ENCODE measurements at places on chromosomes 3 and 15.

DNA sequence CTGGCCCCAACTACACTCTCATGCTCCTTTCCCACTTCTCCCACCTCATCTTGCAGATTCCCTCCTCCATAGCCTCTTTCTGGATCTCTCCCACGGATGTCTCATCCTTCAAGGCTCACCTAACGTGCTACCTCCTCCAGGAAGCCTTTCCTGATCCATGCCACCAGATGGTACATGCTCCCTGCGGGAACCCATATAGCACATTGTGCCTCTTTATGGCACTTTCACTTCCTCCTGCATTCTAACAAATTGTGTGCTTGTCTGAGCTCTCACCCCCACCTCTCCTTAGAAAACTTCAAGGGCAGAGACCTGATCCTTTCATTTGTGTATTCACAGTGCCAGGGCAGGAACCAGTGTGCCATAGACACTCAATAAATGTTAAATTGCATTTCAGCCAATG, 63.0 kb downstream of the HES1 start:
- no peak for DNase-seq

GRCh38 chr15:95503640-95504225, 826.8 kb upstream of the NR2F2 start:
- no peak for DNase-seq

GRCh38 chr3:9167222-9167621, 82.2 kb downstream of the SRGAP3 start:
- DNase-seq = no peak

- DNase-seq = no peak
These were observed 333.5 kb downstream of the AGBL1 start for GRCh38 chr15:86413191-86413590.

- DNase-seq = no peak
These were observed 129.9 kb upstream of the UBE3A start for GRCh38 chr15:25568751-25569150.

DNA sequence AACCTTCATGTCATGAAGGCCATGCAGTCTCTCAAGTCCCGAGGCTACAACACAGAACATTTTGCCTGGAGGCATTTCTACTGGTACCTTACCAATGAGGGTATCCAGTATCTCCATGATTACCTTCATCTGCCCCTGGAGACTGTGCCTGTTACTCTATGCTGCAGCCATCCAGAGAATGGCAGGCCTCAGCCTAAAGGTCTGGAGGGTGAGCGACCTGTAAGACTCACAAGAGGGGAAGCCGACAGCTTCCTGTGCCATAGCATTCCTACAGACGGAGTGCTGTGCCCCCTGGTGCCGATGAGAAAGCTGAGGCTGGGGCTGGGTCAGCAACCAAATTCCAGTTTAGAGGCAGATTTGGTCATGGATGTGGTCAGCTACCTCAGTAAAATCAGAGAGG, 51.3 kb upstream of the CADPS start:
- no peak for DNase-seq

GRCh38 chr3:30347679-30348216, 258.7 kb upstream of the TGFBR2 start:
- DNase-seq = no peak

GRCh38 chr3:10116138-10116460, 624 bp downstream of the BRK1 start:
- DNase-seq = no peak

DNA sequence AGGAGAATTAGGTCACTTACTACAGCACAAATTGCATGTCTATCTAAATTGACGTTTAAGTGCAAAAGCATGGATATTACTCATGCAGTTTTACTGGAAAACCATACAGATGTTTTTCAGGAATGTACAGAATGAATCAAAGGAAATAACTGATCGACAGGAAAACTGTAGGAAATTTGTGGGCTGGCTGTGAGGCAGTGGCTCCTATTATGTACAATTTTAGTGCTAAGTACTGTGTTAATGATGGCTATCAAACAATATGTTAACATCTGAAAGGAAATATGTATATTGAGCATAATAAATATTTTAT, 6.9 kb downstream of the NUDT16 start:
- no peak for DNase-seq

- no peak for DNase-seq
These were observed 11.2 kb downstream of the DENND6A start for GRCh38 chr3:57681691-57682090.

- DNase-seq = no peak
These were observed 170.5 kb downstream of the CTNNB1 start for GRCh38 chr3:41369838-41370237.

- DNase-seq = no peak
These were observed 88.5 kb downstream of the FBLN2 start for GRCh38 chr3:13637311-13637891.

DNA sequence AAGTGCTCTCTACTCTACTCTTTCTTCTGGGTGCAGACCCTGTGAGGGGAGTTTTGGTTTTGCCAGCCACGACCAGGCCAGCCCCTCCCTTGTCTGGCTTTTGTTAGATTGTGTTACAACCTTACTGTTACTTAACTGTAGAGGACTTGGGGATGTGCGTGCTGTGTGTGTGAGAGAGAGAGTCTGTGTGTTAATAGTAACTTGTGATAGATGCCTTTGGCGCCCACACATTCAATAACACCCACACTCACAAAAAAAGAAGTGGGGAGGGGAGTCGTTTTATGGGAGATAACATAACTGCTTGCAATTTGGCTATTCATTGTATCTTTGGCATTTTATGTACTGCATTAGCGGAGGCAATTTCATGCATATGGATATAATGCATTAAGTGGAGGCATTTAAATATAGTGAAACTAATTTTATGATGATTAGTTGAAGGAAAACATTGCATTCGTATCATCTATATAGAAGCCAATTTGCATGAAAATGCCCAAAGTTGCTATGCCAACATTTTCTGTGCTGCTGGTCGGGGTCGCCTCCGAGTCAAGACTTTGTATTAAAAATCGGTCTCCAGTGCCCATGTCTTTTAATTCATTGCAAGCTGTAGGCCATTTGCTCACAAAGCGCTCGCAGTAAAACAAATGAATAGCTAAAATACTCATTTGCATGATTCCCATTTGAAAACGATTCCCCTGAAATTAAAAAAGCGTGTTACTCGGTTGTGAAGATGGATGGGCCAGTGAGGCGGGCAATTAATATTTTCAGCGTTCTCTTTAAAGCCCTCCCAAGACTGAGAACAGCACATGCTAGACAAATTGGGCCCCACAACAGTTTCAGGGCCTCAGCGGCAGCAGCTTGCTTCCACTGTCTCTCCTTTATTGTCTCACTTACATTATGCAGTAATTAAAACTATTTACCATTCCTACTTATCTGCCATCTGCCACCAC, 158.5 kb upstream of the SMAD3 start:
- DNase-seq = no peak

GRCh38 chr3:108401836-108402235, 105.5 kb downstream of the HHLA2 start:
- no peak for DNase-seq

GRCh38 chr3:98551754-98552153, 20.0 kb downstream of the GPR15 start:
- no peak for DNase-seq

GRCh38 chr3:102714567-102714966, 279.8 kb downstream of the ZPLD1 start:
- DNase-seq = no peak

GRCh38 chr3:111741181-111741580, 117.9 kb upstream of the PHLDB2 start:
- no peak for DNase-seq

GRCh38 chr3:28617821-28618220, 269.2 kb upstream of the AZI2 start:
- no peak for DNase-seq

DNA sequence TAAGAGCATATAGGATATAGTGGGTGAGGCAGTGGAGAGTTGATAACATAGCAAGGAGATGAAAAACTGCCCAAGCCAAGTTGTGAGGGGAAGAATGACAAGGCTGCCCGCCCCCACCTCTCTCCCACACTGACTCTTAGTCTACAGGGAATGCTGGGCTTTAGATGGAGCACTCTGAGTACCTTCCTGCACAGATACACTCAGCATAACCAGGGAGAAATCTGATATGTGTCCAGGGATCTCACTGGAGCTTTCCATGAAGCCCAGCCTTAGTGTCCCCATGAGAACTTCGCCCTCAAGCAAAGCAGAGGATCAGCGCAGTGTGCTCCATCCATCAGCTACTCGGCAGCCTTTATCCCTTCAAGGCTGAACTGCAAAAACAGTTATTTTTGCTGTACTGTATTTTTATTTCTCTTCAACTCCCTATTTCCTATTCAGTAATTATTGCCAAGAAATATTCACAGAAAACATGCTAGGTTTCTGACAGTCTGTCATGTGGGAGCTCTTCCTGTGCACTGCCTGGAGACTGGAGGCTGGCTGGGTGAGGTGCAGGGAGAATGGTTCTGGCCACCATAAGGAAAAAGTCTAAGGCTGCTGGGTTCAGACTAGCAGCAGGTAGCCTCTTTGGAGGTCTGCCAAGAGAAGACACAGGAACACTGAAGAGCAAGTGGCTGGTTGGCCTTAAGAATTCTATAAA, 475.2 kb upstream of the PPP2R3A start:
- DNase-seq = no peak

DNA sequence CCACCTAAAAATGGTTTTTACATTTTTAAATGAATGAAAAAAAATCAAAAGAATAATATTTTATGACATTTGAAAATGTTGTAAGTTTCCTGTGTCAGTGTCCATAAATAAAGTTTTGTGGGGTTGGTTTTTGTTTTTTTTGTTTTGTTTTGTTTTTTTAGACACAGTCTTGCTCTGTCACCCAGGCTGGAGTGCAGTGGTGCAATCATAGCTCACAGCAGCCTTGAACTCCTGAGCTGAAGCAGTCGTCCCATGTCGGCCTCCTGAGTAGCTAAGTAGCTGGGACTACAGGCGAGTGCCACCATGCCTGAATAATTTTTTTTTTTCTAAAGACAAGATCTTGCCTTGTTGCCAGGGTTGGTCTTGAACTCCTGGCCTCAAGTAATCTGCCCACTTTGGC, 2.8 kb upstream of the GLB1 start:
- no peak for DNase-seq

DNA sequence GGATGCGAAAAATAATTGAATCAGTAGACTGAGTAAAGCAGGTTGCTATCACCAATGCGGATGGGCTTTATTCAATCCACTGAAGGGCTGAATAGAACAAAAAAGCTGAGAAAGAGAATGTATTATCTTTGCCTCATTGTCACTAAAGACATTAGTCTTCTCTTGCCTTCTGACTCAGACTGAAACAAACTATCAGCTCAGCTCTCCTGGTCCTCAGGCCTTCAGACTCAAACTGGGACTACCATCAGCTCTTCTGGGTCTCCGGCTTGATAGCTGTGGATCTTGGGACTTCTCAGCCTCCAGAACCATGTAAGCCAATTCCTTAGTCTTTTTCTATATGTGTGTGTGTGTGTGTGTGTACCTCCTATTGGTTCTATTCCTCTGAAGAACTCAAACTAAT, 12.6 kb downstream of the IFT57 start:
- no peak for DNase-seq

DNA sequence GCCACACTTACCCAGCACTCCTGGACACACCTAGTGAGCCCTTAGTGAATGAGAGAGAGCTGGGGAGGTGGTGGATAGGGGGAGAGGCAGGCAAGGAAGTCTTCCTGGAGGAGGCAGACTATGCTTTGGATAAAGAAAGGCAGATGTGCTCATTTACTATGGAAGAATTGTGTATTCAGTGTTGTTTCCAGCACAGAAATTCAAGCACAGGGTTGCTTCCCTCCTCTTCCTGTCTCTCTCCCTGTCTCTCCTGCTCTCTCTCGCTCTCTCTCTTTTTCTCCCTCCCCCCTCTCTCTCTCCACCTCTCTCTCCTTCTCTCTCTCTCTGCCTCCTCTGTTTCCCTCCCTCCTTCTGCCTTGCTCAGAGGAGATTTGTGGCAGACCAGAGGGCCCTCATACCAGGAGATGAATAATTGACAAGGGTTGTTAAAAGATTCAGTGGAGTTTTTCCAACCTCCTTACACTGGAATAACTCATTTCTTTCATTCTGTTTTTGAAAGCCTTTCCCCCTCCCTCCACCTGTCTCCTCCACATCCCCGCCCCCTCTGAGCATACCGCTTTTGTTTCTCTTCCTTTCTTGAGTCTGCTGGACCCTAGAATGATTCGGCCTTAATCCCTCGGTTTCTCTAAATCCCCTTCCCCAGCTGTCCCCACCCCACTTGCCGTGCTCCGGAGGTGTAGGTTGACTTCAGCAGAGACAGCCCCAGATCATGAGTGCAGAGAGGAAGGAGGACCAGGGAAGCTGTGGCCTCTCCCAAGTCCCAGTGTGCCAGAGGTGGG, 65.6 kb downstream of the CCDC33 start:
- no peak for DNase-seq

- no peak for DNase-seq
These were observed 226.5 kb upstream of the GPR149 start for GRCh38 chr3:154656486-154656885.

GRCh38 chr3:183330881-183331280, 77.8 kb downstream of the B3GNT5 start:
- DNase-seq = no peak

GRCh38 chr15:75195766-75196241, 5.9 kb upstream of the C15orf39 start:
- no peak for DNase-seq

- DNase-seq = no peak
These were observed 41.3 kb downstream of the ARNT2 start for GRCh38 chr15:80445300-80446041.

GRCh38 chr15:60782316-60782715, 303.4 kb upstream of the ICE2 start:
- DNase-seq = no peak

DNA sequence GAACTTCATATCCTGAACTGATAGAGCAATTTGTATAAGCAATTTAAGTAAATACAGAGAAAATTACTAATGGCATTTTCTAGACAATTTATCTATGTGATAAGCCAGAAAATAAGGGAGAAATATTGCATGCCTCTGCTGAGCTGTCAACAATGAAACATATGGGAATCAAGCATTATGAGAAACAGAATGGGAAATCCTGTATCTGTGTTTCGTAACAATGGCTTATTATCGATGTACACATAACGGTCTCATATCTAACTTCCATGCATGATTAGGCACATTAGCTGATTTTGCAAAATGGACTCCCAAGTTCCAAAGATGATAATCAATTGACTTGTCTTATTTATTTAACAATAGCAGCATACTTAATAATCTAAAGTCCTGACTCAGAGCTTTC, 30.4 kb upstream of the KCNMB2 start:
- no peak for DNase-seq

DNA sequence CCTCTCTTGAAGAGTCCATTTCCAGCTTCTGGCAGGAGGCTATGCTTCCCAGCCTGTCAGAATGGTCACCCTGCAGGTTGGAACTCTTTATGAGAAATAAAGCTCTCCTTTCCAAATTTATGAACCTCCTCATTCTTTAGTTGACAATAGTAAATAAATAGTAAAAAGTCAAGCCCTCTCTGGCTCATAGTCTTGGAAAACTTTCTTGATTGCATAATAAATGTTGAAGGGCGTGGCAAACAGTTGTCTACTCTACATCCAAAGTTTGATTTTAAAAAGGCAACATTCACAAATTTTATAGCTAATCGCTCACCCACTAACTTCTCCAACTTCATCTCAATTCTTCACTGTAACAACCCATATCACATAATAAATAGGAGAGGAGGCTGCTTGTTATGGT, 58.8 kb downstream of the MCF2L2 start:
- no peak for DNase-seq

- no peak for DNase-seq
These were observed 14.2 kb downstream of the NR1D2 start for GRCh38 chr3:23959135-23959900.

Data from stimulated activated CD4-positive, alpha-beta T cell treated with anti-CD3 and anti-CD28 coated beads, Interleukin-1b, Interleukin-23, amount 100 ng/mL, for 1 hour (primary cell).